Inflammatory macrophage treated with lipopolysaccharide for 1 hour (primary cell): ENCODE measurements at places on chromosomes 16 and 17.

DNA sequence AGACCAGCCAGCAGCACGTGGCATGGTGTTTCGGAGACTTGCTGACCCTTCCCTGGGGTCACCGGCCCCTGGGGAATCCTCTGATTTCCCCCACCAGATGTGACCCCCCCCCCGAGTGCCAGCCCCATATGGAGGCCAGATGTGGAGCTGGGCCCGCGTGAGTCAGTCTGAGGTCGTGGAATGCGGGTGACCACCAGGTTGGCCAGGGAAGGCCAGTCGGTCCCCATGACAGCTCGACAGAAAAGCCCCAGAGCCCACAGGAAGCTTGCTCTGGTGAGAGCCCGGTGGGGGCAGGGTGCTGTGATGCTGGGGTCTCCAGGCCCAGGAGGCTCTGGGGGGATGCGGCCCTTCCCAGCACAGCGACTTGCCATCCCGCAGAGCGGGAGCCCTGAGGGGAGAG, 209.0 kb downstream of the NTN1 start:
- no peak for DNase-seq

DNA sequence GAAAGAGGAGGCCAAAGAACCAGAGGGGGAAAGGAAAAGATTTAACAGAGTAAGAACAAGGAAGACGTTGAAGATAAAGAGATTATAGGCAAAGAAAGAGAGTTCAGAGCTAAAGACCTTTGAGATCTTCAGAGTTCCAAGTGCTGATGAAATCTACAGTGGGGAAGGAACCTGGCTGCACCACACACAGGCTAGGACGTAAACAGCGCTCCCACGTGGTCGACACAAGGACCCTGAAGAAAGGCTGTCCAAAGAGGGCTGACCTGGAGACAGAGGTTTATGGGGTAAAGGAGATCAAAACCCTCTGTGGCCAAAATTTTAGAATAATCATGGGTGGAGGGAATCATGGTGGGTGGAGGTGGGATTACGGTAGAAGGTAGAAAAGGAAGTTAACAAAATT, 121.6 kb downstream of the PMP22 start:
- DNase-seq = no peak

GRCh38 chr16:27293343-27293742, 20.4 kb upstream of the IL4R start:
- DNase-seq = no peak

- no peak for DNase-seq
Measured at GRCh38 chr16:23248261-23249194, 53.6 kb upstream of the SCNN1B start.

GRCh38 chr17:20968913-20969616, 73.7 kb downstream of the USP22 start:
- no peak for DNase-seq

GRCh38 chr16:85640585-85640984, 27.5 kb downstream of the GSE1 start:
- no peak for DNase-seq

GRCh38 chr17:67647482-67647881, 70.3 kb upstream of the NOL11 start:
- DNase-seq = no peak

DNA sequence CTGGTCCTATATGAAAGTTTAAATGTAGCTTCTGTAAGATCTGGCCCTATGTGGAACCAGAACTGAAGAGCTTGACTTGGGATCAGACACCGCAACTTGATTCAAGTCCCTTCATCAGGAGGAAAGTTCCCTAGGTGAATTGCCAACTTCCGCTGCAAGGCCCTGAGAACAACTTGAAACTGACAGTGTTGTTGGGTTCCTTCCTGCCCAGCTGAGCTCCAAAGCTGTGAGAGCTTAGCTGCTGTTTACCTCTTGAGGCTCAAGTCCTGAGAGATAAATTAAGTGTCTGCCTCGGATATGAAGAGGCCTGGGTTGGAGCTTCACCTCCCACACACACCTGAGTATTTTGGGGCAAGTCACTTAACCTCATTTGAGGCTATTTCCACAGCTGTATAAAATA, 44.7 kb downstream of the REXO5 start:
- DNase-seq = no peak

DNA sequence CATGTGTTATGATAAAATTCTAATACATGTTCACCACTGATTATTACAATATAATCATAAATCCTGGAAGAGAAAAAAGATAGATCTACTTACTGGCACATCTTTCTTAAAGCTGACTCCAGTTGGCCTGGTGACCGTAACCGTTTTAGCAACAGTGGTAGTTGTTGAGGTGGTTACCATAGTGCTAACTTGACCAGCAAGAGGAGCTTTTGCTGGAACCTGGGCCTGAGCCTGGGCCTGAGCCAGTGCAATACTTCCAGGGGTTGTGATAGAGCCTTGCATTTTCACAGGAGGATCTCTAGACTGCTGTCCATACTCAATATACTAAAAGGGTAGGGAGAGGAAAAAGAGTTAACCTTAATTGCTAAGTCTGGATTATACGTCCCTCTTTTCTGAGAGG, 36.2 kb downstream of the SETD6 start:
- no peak for DNase-seq

DNA sequence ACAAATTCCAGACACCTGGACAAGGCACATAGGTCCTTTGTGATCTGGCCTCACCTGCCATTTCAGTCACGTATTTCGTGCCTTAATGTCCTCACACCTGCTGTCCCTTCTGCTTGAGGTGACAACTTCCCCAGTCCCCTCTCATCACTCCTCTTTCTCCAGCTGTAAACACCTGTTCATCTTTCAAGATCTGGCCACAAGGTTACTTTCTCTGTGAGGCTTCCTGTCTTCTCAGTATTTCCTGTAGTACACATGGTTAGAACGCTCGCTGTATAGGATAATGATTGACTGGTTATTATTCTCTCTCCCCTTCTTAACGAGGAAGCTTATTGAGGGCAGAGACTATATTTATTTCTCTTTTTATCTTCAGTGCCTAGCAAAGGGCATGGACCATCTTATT, 74.5 kb upstream of the PMFBP1 start:
- DNase-seq = no peak

- DNase-seq = no peak
Measured at GRCh38 chr17:61345825-61346666, 53.6 kb upstream of the TBX2 start.

- no peak for DNase-seq
Measured at GRCh38 chr16:55330781-55331647, 7.0 kb downstream of the IRX6 start.

DNA sequence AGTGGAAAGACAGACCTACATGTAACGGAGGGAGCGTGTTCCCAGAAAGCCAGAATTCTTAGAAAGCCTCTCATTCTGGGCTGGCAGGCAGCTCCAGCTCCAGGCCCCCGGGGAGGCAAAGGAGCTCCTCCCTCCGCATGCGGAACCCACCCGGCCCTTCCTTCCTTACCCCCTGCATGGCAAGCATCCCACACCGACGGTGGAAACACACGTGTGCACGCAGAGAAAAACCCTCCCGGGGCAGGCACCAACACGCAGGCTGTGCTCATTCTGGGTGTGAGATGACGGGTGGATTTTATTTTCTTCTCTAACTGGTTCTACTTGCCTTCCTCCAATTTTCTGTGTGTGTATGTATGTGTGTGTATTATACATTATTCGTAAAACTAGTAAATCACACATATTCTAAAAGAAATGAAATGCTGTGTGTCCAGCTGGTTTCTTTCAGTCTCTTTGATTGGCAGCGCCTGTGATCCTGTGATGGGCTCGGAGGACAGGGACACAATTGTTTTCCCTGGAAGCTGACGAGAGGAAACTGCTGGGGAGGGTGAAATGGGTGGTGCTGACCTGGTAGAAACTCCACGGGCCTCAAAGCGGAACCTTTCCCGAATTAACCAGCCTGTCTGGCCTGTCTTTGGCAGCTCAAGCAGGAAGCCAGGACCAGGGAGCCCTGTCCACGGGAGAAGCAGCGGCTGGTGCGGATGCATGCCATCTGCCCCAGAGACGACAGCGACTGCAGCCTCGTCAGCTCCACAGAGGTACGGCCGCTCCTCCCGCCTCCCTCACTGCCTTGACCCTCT, 22.2 kb downstream of the CARD14 start:
- no peak for DNase-seq

GRCh38 chr16:49201118-49201517, 80.5 kb downstream of the CBLN1 start:
- DNase-seq = no peak

GRCh38 chr16:14475370-14476139, 154.5 kb downstream of the PARN start:
- DNase-seq = no peak
